ENCODE measurements at places on chromosomes 7 and 10.

DNA sequence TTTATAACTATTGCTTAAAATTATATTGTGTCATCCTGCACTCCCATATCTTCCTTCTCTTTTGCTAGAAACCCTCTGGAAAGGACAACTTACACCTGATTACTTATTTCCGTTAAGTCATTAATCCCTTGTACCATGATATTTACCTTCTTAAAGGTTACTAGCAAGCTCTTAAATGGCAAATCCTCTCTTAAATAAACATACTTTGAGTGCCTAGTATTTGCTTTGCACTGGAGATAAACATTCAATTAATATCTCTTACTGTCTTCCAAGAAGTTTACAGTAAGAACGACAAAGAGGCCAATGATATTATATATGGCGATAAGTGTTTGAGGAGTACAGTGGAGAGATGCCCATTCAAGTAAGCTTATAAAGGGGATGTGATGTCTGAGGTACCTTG, 278.3 kb downstream of the HGF start:
- no peak for DNase-seq

DNA sequence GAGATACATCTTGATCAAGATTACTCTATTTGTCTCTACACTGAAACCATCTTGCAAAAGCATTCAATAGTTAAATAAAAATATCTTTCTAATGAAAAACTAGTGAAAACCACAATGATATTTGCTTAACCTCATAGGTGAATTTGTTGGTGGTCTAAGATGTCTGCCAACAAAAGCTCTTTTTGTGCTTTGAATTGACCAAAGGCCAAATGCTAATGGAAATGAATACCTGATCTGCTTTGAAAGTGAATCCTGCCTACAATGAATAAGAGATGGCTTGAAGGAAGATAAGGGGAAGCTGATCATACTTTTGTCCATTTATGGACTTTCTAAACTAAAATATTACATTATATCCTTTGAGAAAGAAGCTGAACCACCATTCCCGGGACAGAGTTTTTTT, 228.9 kb upstream of the ETV1 start:
- no peak for DNase-seq

GRCh38 chr10:11881477-11882417, 58.6 kb downstream of the PROSER2 start:
- DNase-seq: no peak

GRCh38 chr10:47013507-47014154, 102.4 kb downstream of the PTPN20 start:
- DNase-seq: peak; percentile 71

- DNase-seq: no peak
These were observed 29.1 kb downstream of the LRRC18 start for GRCh38 chr10:48910548-48910947.

Data from coronary artery (tissue), 2 donors.